ENCODE measurements at places on chromosomes 5 and 9.

DNA sequence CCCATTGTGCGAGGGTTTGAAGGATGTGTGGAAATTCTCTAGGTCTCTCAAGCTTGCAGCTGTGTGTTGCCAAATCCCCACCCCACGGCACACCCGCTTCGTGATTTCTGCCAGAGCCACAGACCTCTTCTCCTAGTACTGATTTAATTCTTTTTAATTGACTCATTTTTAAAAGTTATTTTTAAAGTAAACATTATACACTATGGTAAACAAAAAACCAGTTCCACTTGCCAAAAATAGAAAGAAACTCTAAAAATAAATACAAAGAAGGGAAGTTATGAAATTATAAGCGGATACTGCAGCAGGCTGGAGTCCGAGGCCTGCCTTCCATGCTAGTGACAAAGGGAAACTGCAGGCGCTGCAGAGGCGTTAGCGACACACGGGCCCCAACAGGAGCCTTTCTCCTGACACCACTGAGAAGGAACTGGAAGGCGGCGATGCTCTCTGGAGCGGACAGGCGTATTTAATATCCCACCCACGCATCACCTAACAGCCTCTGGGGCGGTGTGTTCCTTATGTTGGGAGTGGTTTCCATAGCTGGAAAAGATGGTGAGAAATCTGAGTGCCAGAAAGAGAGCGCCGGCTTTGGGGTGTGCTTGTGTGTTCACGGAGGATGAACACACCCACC is 122.5 kb downstream of the COL23A1 start:
- peak; percentile 95 for DNase-seq

DNA sequence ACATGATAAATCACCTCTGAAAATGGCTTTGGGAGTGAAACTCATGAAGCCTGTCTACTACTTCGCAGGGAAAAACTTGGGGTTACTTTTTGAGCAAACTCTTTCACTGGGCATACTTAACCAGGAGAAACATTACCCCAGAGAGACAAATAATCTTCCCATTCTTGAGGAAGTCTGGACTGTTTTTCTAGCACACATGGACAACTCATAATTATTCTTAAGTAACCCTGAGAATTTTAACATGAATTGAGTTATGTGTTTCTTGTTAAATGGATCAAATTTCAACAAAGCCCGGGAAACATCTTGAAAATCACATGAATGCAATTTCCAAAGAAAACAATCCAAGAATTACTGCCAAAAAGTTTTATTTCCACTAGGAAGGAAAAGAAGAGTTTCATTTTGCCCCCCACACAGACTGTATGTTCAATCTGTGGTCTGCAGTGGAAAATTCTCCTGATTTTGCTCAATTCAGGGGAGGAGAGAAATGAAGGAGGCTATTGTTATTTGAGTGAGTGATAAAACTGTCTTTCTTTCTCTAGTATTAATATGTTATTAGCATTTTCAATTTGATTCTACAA is 564.8 kb upstream of the CLINT1 start:
- no peak for DNase-seq

- peak; percentile 72 for DNase-seq
These were observed 24.6 kb upstream of the SVEP1 start for GRCh38 chr9:110604171-110604601.

DNA sequence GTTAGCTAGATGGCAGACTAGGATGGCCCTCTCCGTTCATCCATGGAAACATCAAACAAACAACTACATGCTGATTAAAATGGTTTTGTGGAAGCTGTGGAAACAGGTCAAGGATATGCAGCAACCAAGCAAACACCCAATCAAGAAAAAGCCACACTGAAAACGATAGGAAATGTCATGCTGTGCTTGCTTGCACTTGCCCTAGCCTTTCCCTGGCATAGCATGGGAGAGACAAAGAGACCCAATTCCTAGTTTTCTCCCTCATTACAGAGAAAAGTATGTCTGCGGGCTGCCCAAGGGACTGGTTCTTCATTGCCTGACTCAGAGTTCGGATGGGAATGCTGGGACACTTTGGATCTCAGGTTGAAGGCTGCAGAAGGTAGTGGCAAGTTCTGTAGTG is 98.7 kb downstream of the FANCC start:
- DNase-seq: no peak

- DNase-seq: no peak
These were observed 72.7 kb upstream of the SLC28A3 start for GRCh38 chr9:84413301-84413700.

- DNase-seq: no peak
These were observed 151.7 kb upstream of the ADCY2 start for GRCh38 chr5:7244208-7244607.

DNA sequence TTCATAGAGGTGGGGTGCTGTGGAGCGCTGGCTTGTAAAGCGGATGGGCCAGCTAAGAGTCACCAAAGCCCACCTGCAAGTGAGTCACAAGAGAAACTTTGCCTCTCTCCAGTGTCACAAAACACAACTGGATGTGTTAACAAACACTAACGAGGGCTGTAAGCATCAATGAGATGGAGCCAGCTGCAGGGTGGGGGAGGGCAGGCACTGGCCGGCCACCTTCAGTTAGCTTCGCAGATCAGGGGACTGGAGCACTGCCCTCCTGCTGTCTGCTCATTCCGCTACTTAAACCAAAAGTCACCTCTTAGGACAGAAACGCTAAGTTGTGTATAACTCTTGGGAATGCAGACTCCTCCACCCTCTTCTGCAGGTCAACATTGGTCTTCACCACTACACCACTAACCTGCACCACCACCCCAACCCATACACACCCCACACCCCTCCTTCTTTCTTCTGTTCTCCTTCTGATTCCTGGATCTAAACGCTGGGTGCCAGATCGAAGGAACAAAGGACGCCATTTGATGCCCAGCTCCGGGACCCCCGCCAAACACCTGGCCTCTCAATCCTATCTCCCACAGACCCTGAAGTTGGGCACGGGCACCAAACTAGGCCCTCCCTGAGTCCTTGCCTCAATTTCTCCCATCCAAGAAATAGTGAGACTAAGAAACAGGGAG is 2.1 kb downstream of the ARSI start:
- DNase-seq: no peak

DNA sequence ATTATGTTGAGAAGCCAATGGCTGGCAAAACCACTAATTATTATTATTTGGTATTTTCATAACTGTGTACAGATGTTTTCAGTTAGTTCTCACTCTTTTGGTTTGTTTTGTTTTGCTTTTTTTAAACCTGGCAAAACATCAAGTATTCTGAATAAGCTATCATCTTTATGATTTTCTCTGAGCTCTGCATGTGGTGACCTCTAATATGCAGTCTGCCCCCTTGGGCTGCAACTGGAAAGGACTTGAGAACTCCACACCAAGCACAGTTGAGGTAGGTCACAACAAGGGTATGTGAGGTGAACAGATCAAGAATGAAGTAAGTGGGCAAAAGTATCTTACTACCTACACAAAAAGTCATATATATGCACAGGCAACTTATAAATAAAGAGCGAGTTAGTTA is 202.2 kb downstream of the NFIB start:
- no peak for DNase-seq

DNA sequence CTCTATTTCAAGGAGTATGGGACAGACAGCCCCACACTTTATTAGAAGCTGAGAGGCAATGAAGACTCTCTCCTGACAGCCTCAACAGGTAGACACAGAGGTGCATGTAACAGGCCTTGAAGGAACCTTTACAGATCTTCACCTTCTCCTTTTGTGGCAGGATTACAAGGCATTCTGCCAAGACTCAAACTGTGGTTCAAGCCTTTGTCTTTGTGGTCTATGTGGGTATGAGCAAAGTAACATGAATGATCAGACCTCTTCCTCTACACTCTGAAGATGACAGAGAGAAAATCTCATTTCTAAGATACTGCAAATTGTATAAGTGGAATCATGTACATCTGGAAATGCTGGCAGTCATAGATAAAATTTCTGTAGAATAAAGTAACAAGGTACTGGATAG is 346.9 kb downstream of the CDH9 start:
- DNase-seq: no peak

DNA sequence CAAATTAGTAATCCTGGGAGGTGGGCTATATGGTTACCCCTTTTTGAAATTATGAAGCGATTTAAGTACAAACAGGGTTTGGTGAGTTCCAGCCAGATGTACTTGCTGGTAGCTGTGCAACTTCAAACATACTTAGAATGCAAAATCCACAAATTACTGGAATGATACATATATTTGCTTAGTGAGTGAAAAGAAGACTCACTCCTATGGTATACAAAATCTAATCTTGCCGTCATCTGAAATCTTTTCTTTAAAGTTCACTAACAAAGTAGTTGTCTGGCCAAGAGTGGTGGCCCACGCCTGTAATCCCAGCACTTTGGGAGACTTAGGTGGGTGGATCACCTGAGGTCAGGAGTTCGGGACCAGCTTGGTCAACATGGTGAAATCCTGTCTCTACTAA is 64.9 kb upstream of the TJP2 start:
- no peak for DNase-seq
